HepG2 (cell line): ENCODE measurements at places on chromosomes 7 and 10.

GRCh38 chr7:6435486-6436384, 12.0 kb downstream of the DAGLB start:
- no peak overlapping the region for H3K27ac ChIP-seq
- no peaks in the 10 kb centered on the region for H3K27me3 ChIP-seq
- H3K4me3 ChIP-seq, result no peak overlapping the region

DNA sequence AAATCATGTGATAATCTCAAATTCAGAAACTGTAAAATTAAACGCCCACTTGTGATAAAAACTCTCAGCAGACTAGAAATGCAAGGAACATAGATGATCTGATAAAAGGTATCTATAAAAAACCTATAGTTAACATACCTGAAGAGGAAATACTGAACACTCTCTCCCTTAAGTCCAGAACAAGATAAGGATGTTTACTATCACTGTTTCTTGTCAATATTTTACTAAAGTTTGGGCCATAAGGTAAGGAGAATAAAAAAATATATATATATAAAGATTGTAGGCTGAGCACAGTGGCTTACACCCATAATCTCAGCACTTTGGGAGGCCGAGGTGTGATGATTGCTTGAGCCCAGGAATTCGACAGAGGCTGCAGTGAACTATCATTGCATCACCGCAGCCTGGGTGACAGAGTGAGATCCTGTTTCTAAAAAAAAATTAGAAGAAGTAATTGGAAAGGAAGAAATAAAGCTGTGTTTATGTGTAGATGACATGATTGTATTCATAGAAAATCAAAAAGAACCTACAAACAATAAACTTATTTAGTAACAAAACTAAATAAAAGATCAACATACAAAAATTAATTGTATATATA, 28.4 kb downstream of the MPLKIP start:
- no peak for DNase-seq
- no peaks in the 10 kb centered on the region for H3K27me3 ChIP-seq
- H3K4me3 ChIP-seq, result no peak overlapping the region
- no peaks in the 10 kb centered on the region for H3K4me1 ChIP-seq
- no peak overlapping the region for H3K27ac ChIP-seq
- H3K36me3 ChIP-seq, result no peaks in the 10 kb centered on the region; the same call in 1 of the 2 replicates

GRCh38 chr7:48168159-48168558, 3.1 kb upstream of the ABCA13 start:
- no peaks in the 10 kb centered on the region for H3K36me3 ChIP-seq
- H3K27ac ChIP-seq, result no peak overlapping the region
- no peaks in the 10 kb centered on the region for H3K27me3 ChIP-seq
- H3K4me3 ChIP-seq, result no peak overlapping the region
- DNase-seq, result no peak

DNA sequence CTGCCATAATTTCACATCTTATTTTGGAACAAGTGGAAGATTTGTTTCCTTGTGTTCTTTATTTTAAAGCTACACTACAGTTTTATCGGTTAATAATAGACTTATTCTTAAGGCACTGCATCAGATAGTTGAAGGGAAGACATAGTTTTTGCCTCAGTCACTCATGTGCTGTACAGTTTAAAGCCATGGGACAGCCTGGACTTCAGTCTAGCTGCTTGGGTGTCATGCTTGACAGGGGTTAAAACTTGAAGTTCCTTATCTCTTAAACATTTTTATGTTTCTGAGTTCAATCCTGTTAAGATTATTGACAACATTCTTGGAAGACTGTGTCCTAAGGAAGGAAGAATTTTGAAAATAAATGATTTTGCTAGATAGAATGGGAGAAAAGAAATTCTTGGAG, 49.7 kb downstream of the PPP1R9A start:
- H3K4me1 ChIP-seq, result peaks cover 33% of the 10 kb centered on the region
- no peaks in the 10 kb centered on the region for H3K27me3 ChIP-seq
- no peak for DNase-seq
- no peak overlapping the region for H3K4me3 ChIP-seq
- no peak overlapping the region for H3K27ac ChIP-seq

GRCh38 chr10:29063806-29064644, 224.8 kb upstream of the LYZL1 start:
- no peaks in the 10 kb centered on the region for H3K36me3 ChIP-seq
- peak; percentile 40 for DNase-seq
- peaks cover 15% of the 10 kb centered on the region for H3K4me1 ChIP-seq
- peaks cover 5% of the 10 kb centered on the region; the same call in 1 of the 3 replicates for H3K27me3 ChIP-seq

DNA sequence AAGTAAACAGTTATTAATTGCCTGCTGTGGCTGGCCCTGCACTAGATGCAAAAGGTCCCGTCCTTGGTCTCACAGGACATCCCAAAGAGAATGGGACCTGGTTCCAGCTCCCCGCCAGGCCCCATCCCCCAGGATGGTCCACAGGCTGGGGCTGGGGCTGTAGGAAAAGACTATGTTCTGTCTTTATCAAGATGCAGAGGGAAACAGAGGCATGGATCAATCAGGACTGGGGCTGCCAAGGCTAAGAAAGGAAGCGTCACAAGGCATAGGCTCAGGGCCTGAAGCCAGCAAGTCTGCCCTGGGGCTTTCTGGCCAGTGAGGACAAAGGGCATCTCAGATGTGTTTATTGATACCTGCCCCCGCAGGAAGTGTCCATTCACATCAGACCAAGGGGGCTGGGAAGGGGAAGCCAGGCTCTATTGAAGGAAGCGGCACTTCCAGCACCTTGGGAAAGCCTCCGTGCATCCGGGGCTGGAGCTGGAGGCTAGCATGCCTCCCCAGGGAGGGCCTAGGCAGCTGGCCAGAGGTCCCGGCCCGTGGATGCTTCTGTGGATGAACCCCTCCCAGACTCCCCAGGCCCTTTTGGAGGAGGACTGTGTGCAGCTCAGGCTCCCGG, 5.8 kb downstream of the VSIR start:
- no peaks in the 10 kb centered on the region for H3K36me3 ChIP-seq
- H3K27me3 ChIP-seq, result peaks cover 3% of the 10 kb centered on the region
- peak overlapping the region; percentile 39 for H3K27ac ChIP-seq
- DNase-seq, result peak; percentile 42
- no peak overlapping the region for H3K4me3 ChIP-seq

GRCh38 chr7:43942997-43943396, 16.8 kb downstream of the UBE2D4 start:
- no peak overlapping the region for H3K4me3 ChIP-seq
- H3K36me3 ChIP-seq, result no peaks in the 10 kb centered on the region
- H3K27me3 ChIP-seq, result no peaks in the 10 kb centered on the region
- H3K4me1 ChIP-seq, result peaks cover 13% of the 10 kb centered on the region

DNA sequence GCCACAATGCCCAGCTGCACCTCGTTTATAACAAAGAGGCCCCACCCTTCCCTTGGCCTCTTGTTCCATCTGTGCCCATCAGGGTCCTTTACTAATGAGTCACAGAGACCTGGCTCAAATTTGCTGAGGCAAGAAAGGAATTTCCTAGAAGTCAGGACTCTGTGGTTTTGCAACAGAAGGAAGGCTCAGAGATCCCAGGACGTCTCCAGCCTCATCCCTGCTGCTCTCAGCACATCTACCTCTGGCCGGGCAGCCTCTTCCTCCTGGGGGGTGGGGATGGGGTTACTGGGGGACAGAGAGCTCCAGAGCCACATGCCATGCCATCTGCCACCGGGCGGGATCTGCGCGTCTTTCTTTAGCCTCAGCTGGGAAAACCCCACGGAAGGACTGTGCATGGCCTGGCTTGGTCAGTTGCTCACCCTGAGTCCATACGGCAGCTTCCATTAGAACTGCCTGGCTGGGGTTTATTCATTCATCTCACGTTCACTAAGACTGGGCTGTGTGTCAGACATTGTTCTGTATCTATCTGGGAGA, 41.9 kb upstream of the PSMG3 start:
- no peak overlapping the region for H3K4me3 ChIP-seq
- DNase-seq, result no peak
- H3K27ac ChIP-seq, result no peak overlapping the region
- peaks cover 27% of the 10 kb centered on the region; the same call in 2 of the 3 replicates for H3K27me3 ChIP-seq
- no peaks in the 10 kb centered on the region for H3K36me3 ChIP-seq
- 0 out of 2 replicates have a peak, but pooled peaks cover 7% of the 10 kb centered on the region for H3K4me1 ChIP-seq

- H3K27ac ChIP-seq, result no peak overlapping the region
- peaks cover 40% of the 10 kb centered on the region; the same call in 2 of the 3 replicates for H3K27me3 ChIP-seq
- no peak overlapping the region for H3K4me3 ChIP-seq
- DNase-seq, result no peak
- no peaks in the 10 kb centered on the region for H3K4me1 ChIP-seq
- H3K36me3 ChIP-seq, result no peaks in the 10 kb centered on the region
Measured at GRCh38 chr10:69766161-69766910, 35.4 kb upstream of the COL13A1 start.

DNA sequence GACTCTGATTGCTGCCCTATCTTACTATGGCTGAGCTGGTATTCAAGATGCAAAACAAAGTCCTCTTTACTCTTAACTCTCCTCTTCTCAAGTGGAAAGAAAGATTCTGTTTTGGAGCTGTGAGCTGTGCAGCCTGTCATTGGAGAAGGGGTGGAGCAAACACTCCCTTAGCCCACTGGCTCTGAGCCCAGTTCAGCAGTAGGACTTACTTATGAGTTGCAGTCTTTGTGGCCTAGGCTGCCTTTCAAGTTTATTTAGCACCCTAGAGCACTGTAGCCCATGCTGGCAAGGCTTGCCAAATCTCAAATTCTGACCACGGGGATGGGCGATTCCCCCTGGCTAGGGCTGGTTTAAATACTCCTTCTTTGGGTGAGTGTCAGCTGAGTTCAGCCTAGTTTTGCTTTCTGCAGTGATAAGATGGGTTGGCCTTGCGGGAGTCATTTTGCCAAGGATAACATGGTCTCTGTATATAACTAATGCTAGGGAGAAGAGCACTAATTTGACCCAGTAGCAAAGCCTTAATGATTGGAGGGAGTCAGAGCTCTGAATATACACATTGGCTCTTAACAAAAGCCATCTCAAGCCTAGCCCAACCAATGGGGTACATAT, 110.2 kb downstream of the MYO3A start:
- H3K4me3 ChIP-seq, result no peak overlapping the region
- DNase-seq, result no peak
- H3K27me3 ChIP-seq, result no peaks in the 10 kb centered on the region
- H3K4me1 ChIP-seq, result no peaks in the 10 kb centered on the region
- no peaks in the 10 kb centered on the region for H3K36me3 ChIP-seq

GRCh38 chr10:29130190-29130673, 158.6 kb upstream of the LYZL1 start:
- H3K27ac ChIP-seq, result no peak overlapping the region
- no peaks in the 10 kb centered on the region for H3K36me3 ChIP-seq
- DNase-seq, result peak; percentile 80

GRCh38 chr7:112081778-112082177, 124.4 kb downstream of the DOCK4 start:
- no peaks in the 10 kb centered on the region for H3K36me3 ChIP-seq
- no peak overlapping the region for H3K27ac ChIP-seq
- H3K4me3 ChIP-seq, result no peak overlapping the region
- DNase-seq, result no peak

DNA sequence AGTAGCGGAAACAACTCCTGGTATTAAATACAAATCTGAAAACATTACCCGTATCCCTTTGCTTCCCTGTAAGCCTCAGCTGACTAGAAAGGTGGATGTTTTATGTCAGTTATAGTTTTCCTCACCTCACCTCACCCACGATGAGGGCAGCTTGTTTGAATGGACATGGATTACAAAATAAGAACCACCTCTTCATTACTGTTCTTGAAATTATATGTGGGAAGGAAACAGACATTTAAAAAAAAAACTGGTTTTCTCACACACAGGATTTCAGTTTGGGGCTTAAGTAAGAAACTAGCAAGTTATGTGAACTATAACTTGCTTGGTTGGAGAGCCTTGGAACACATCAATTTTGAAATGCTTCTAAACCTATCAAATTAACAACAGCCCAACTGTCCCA, 232.9 kb upstream of the CCDC6 start:
- no peak overlapping the region for H3K27ac ChIP-seq
- no peaks in the 10 kb centered on the region; the same call in 1 of the 2 replicates for H3K27me3 ChIP-seq
- H3K36me3 ChIP-seq, result no peaks in the 10 kb centered on the region
- H3K4me3 ChIP-seq, result no peak overlapping the region
- 0 out of 2 replicates have a peak, but pooled peaks cover 8% of the 10 kb centered on the region for H3K4me1 ChIP-seq

DNA sequence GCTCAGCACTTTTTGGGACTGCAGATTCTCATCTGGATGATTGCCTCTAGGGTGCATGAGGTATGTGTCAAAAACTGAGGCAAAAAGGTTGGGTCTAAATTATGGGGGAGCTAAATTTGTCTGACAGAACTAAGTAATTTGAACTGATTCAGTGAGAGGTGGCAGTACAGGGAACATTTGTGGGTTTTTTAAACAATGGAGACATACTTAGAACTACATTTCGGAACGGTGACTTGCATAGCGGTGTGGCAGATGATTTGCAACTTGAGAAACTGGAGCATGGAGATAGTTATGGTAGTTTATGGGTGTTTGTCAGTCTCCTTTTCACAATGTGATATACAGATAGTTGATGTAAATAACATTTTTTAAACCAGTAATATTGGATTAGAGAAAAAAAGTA, 14.6 kb downstream of the TBC1D12 start:
- no peaks in the 10 kb centered on the region for H3K36me3 ChIP-seq
- H3K4me1 ChIP-seq, result no peaks in the 10 kb centered on the region
- H3K4me3 ChIP-seq, result no peak overlapping the region
- no peaks in the 10 kb centered on the region for H3K27me3 ChIP-seq
- H3K27ac ChIP-seq, result no peak overlapping the region

GRCh38 chr7:1160670-1161021, 650 bp upstream of the ZFAND2A start:
- no peaks in the 10 kb centered on the region; the same call in 2 of the 3 replicates for H3K27me3 ChIP-seq
- H3K36me3 ChIP-seq, result peaks cover 20% of the 10 kb centered on the region
- H3K27ac ChIP-seq, result peak overlapping the region; percentile 88
- DNase-seq, result peak; percentile 63

DNA sequence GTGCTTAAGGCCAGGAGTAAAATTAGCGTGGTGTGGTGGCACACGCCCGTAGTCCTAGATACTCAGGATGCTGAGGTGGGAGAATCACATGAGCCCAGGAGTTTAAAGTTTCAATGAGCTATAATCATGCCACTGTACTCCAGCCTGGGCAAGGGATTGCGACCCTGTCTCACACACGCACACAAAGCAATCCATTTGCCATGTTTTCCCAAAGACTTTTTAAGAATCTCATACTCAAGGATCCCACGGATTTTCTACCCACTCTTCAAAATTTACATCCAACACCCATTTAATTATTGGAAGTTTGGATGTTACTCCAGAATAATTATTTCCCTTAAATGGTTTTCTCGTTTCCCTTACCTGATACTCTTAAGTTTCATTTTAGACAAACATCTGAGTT, 47.9 kb downstream of the IGF2BP3 start:
- no peak for DNase-seq
- no peak overlapping the region for H3K4me3 ChIP-seq
- peaks cover 24% of the 10 kb centered on the region for H3K4me1 ChIP-seq
- peaks cover 25% of the 10 kb centered on the region; the same call in 2 of the 3 replicates for H3K36me3 ChIP-seq
- H3K27me3 ChIP-seq, result no peaks in the 10 kb centered on the region

- H3K36me3 ChIP-seq, result no peaks in the 10 kb centered on the region
- H3K4me3 ChIP-seq, result no peak overlapping the region
- no peak for DNase-seq
- H3K27ac ChIP-seq, result no peak overlapping the region
Measured at GRCh38 chr10:22670788-22671187, 43.6 kb downstream of the PIP4K2A start.

DNA sequence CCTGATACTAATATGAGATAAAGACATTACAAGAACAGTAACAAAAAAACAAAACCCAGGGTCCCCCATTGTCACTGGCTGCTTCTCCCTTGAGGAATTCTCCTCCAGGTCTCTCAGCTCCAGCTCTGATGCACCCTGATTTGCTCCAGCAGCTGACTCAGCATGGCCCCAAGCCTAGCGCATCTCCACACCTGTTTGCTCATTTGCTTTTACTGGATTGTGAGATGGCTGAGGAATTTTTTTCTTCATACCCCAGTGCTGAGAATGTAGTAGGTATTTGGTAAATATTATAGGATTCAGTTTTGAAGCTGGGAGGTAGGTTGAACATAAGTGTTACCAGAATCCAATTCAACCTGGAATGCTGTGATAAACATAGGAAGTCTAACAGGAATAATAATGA, 171.9 kb downstream of the PKD1L1 start:
- no peaks in the 10 kb centered on the region for H3K27me3 ChIP-seq
- no peaks in the 10 kb centered on the region for H3K36me3 ChIP-seq
- H3K4me1 ChIP-seq, result peaks cover 90% of the 10 kb centered on the region
